Stimulated activated CD8-positive, alpha-beta memory T cell treated with anti-CD3 and anti-CD28 coated beads, Interleukin-4, amount 100 ng/mL, for 24 hours (primary cell): ENCODE measurements at places on chromosomes 6 and 20.

- DNase-seq, result no peak
Measured at GRCh38 chr20:45495501-45495941, 19.9 kb downstream of the SPINT3 start.

- no peak for DNase-seq
Measured at GRCh38 chr6:113362301-113363047, 494.7 kb upstream of the MARCKS start.

DNA sequence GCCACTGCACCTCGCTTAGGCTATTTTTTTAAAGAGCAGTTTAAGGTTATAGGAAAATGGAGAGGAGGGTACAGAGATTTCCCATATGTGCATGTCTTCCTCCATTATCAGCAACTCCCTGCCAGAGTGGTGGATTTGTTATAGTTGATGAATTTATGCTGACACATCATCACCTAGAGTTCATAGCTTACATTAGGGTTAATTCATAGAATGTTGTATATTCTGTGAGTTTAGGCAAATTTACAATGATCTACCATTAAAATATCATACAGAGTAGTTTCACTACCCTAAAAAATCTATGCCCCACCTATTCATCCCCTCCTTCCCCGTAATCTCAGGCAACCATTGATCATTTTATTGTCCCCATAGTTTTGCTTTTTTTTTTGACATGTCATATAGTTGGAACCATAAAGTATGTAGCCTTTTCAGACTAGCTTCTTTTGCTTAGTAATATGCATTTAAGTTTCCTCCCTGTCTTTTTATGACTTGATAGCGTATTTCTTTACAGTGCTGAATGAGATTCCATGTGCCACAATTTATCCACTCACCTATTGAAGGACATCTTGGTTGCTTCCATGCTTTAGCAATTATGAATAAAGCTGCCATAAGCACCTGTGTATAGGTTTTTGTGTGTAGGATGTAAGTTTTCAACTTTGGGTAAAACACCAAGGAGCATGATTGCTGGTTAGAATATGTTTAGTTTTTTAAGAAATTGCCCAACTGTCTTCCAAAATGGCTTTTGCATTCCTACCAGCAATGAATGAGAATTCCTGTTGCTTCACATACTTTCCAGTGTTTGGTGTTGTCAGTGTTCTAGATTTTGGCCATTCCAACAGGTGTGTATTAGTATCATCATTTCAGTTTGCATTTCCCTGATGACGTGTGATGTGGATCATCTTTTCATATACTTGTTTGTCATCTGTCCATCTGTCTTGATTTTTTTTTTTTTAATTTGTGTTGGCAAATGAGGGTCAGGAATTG, 60.2 kb downstream of the NCOA3 start:
- DNase-seq, result no peak

DNA sequence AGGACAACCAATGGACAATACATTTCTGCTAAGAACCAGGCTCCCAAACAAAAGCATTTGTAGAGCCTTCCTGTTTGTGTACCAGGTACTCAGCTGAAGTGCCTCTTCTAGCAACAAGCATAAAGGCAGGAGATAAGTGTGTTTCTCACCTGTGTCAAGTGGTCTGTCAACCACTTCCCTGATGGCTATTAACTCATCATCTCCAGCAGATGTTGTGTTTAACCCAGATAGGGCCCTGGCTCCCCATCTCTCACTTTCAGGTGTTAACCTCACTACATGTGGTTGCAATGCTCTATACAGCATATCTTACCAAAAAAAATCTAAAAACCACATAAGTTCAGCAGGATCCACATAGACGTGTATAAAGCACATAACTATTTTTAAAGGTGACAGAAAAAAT, 9.6 kb upstream of the IL17A start:
- no peak for DNase-seq

- peak; percentile 34 for DNase-seq
Measured at GRCh38 chr6:52574709-52575501, 2.0 kb downstream of the TRAM2 start.

GRCh38 chr6:34339432-34339831, 53.0 kb downstream of the NUDT3 start:
- DNase-seq, result no peak

DNA sequence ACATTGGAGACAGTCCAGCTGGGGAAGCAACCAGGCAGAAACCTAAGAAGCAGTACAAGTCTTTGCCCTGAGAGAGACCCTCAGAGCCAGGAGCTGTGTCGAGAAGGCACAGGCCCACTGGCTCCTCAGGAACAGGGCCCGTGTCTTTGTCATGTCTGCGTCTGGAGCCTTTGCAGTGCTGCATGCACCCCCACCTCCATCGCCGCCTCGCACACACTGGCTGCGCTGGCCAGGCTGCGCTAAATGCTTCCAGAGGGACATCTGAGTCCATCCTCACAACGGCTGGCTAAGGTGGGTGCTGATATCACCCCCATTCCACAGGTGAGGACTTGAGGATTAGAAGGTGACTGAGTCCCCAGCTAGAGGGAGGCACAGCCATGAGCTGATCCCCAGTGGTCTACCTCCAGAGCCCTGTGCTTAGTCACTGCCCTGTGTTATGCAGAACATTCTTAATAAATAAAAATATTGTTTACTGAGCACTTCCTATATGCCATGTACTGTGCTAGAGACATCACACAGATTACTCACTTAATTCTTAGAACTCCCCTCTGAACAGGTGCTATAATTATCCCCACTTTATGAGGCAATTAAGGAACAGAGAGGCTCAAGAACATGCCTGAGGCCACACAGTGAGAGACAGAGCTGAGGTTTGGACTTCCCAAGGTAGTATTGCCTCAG, 27.6 kb downstream of the GABRR2 start:
- DNase-seq, result no peak

GRCh38 chr6:15961635-15962448, 167.0 kb upstream of the MYLIP start:
- DNase-seq, result no peak

GRCh38 chr6:36650848-36651478, 27.6 kb upstream of the CDKN1A start:
- DNase-seq, result no peak

DNA sequence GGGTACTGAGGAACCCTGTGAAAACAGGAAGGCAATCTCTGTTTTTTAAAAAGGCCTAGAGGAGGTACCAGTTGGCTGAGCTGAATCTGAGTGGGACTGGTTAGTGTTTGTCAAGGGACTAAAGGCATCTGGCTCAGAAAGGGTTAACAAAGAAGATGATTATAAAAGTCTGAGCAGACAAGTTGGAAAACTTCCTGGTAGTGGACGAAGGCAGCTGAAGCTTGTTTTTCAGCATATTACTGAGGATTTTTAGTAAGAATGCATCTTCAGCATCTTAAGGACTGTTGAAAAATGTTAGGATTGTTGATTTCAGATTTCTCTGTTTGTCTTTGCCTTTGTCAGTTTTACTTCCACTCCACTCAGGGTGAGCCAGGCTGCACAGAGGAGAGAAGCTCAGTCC, 5.1 kb downstream of the GPX5 start:
- DNase-seq, result no peak

- DNase-seq, result no peak
Measured at GRCh38 chr20:35491823-35492222, 36.4 kb downstream of the CEP250 start.

- DNase-seq, result no peak
Measured at GRCh38 chr6:146741609-146742008, 142.8 kb downstream of the ADGB start.

DNA sequence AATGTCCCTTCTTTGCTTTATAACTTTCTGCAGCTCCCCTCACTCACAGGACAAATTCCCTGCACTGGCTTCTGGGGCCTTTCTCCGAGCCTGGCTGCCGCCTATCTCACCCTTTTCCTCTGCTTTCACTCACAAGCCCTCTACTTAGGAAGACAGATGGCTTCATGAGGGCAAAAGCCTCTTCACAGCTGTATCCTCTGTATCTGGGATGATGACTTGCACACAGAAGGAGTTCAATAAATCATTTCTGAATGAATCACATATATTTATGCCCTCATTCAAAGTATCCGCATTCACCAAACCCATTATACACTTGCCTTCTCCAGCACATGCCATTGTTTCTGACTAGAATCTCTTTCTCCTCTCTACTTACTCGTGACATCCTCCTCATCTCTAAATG, 159.0 kb upstream of the RIPOR2 start:
- no peak for DNase-seq

- no peak for DNase-seq
Measured at GRCh38 chr6:54361188-54361587, 52.9 kb downstream of the TINAG start.

DNA sequence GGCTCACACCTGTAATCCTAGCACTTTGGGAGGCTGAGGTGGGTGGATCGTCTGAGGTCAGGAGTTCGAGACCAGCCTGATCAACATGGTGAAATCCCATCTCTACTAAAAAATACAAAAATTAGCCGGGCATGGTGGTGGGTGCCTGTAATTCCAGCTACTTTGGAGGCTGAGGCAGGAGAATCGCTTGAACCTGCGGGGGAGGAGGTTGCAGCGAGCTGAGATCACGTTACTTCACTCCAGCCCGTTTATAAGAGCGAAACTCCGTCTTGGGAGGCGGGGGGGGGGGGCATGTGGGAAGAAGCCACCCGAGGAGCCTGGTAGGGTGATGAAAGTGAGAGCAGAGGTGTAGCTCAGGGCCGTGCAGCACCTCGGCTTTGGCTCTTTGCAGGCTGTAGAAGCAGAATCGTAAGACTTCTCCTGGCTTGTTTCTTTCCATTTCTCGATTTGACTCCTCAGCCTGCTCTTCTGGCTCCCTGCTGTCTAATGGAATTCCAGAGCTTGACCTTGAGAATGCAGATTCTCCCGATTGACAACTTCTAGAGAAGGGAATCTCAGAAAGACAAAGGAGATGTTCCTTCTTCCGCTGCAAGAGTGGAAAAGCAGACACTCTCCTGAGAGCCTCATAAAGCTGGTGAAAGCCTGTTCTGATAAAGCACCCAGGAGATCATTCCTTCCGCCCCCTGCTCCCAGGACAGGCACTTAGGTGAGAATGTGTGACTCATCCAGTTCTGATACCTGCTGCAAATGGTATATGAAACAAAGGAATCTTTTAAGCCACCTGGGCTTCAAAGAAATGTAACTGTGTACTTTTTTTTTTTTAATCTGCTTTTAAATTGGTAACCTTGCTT, 26.0 kb upstream of the PPP1R16B start:
- DNase-seq, result no peak

DNA sequence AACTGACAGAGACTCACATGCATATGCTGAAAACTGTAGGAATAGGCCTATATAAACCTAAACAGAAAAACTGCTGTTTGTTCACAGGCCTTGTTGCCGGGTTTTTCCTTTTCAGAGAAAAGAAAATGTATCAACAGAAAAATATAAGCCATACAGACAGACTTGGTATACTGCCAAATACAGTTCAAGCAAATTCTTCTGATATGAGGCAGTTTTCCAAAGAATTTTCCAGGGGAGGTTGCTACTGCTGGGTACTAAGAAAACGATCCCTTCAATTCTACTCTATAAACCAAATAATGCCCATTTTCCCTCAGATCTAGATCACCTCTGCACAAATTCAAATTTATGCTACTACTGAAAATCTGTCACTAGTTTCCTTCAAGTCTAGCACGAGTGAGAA, 59.4 kb downstream of the ME1 start:
- DNase-seq, result no peak

DNA sequence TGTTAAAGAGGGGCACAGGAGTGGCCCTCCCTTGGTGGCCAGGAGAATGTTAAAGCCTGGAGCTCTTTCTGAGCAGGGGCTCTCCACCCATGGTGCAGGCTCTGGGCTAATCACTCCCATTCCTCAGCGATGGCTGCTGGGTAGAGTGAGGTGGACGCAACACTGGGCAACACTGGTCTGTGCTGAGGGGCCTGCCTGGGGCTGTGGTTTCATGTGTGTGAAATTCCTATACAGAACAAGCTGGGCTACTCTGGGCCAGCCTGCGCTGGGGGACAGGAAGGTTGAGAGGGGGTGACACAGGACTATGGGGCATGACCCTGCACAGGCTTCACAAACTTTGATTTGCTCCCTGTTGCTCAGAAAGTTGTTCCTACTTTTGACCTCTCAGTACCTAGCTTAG, 392.6 kb downstream of the ZFAND3 start:
- no peak for DNase-seq

DNA sequence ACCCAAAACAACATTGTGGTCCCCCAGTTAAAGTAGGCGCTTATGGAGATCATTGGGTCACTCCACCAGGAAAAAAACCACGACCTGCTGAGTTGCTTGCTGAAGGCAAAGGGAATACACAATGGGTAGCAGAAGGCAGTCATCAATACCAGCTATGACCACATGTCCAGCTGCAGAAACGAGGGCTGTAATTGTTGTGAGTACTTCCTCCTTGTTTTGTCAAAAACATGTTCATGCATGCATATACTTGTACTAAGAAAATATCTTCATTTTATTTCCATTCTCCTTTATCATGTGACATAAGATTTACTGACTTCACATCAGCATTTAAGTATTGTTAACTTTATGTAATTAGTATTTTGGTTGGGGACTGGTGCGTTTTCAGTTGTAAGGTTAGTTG, 16.9 kb downstream of the SERINC1 start:
- no peak for DNase-seq

DNA sequence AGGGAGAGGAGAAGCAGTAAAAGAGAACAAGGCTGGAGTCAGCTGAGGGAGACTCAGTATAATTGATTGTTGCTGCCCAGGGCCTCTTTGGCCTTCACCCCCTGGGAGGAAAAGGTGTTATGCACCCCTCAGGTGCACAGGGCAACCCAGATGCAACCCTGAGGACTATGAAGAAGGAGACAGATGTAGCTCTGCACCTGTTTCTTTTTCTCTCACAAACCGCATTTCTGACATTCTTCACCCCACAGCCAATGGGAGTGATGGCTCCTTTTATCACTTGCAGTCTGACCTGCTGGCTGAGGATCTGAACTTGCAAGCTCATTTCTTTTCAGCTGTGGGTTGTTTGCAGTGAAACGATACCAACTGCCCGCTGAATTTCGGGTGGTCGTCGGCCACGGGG, 64.1 kb upstream of the F13A1 start:
- no peak for DNase-seq

- no peak for DNase-seq
Measured at GRCh38 chr6:79435746-79436145, 101.5 kb downstream of the LCA5 start.

- DNase-seq, result no peak
Measured at GRCh38 chr20:57449398-57450354, 58.5 kb downstream of the RBM38 start.

- DNase-seq, result no peak
Measured at GRCh38 chr6:13485303-13485702, 2.1 kb downstream of the GFOD1 start.

DNA sequence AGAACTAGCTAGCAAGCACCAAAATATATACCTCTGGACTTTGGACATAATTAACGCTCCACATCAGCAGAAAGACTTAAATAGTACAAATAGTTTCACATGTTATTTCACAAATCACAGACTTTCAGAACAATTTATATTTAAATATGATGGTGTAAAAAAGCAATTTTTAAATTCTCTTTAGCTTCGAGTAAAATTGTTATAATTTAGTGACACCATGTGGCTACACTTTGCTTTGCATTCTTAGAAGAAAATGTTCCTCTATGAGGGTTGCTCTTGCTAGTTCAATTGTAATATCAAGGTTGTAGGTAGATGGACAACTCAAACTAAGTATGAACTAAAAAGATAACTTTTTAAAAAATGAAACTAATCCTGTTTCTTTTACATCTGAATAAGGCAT, 69.0 kb downstream of the BTBD9 start:
- DNase-seq, result no peak
